ENCODE measurements at places on chromosomes 4 and X.

- DNase-seq: peak; percentile 43
Measured at GRCh38 chr4:128660361-128661215, 148.9 kb upstream of the JADE1 start.

DNA sequence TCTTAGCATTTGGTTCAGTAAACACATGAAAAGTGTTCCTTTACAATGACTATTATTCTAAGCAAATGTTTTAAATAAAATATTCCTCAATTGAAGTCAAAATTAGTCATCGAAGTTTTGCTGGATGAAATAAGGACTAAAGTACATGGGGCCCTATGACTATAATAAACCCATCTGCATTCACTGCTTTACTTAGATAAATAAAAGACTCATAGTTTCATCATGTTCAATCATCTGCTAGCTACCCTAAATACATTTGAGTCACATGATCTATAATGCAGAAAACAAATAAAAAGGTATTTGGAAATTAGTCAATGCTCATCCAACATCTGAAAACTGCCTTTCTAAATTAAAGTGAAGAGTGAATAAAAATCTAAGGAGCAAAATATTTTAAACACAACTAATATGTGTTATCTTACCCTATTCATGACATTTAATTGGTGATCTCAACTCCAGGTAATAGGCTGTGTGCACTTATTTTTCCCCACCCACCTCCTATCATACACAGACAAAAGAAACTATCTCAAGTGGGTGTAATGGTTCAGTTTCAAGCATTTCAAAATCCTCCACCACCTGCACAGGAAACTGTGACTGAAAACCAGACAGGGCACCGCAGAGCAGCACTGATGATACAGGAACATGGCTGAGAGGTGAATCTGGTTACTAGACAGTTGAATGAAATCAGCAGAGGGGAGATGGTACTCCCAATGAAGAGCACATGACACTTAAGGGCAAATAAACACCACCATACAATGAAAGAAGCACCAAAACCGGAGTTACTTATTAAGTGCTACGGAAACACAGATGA, 78.6 kb downstream of the CAMK2D start:
- DNase-seq: no peak

- no peak for DNase-seq
Measured at GRCh38 chr4:122218762-122219161, 66.6 kb downstream of the BLTP1 start.

GRCh38 chrX:83658731-83659130, 150.6 kb downstream of the POU3F4 start:
- no peak for DNase-seq
